GM23248 (cell line): ENCODE measurements at places on chromosomes 5 and 9.

GRCh38 chr9:111945216-111945615 lies 48.6 kb downstream of the UGCG start:
- peak; percentile 69 for DNase-seq

DNA sequence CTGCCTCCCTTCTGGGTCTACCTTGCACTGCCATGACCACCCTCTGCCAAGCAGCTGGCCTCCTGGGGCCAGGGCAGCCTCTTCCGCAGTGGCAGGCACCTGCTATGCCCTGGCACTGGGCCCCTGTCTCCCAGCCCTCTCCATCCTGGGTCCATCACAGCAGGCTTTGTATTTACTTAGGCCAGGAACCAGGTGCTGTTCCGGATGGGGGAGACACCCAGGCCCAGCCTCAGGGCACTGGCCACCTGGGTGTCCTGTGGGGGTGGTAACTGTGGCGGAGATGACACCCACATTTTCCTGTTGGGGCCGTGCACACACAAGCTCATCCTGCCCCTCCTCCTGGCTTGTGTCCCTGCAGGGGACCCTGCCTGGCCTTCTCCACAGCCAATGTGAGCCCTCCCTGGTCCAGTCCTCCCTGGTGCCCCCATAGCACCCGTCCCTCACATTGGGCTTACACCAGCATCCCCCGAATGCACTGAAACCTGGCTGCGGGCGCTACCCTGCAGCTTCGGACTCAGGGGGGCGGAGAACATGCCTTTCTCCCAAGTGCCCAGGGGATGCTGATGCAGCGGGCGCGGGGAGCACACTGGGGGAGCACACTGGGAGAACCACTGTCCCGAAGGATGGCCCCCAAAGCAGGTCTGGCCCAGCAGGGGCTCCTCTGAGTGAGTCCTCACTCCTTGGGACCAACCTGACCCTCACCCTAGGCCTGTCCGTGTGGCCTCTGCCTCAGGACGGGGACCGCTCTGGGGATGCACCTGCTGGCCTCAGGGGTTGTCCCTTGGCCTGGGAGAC lies 17.9 kb downstream of the FAM163B start:
- no peak for DNase-seq

DNA sequence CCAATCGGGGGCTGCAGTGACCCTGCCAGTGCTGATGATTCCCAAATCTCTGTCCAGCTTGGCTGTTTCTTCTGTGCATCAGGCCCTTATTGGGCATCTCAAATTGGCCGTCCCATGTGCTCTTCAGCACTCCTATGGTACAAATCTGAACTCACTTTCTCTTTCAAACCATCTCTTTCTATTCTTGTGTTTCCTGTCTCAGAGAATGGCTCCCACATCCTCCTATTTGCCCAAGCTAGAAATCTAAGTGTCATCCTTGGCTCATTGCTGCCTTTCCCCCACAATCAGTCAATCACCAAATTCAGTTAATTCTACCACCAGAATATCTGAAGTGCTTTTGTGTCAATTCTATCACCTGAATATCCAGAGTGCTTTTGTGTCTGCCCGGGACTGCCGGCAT lies 336.6 kb downstream of the CWC27 start:
- no peak for DNase-seq

- no peak for DNase-seq
Observed at GRCh38 chr5:132765311-132766019, 11.6 kb downstream of the SEPTIN8 start.

GRCh38 chr9:121698627-121699570 lies 47.5 kb downstream of the DAB2IP start:
- DNase-seq, result peak; percentile 74

GRCh38 chr9:122377241-122378164 lies 6.7 kb downstream of the PTGS1 start:
- DNase-seq, result no peak
